ENCODE measurements at places on chromosomes 11 and 22.

DNA sequence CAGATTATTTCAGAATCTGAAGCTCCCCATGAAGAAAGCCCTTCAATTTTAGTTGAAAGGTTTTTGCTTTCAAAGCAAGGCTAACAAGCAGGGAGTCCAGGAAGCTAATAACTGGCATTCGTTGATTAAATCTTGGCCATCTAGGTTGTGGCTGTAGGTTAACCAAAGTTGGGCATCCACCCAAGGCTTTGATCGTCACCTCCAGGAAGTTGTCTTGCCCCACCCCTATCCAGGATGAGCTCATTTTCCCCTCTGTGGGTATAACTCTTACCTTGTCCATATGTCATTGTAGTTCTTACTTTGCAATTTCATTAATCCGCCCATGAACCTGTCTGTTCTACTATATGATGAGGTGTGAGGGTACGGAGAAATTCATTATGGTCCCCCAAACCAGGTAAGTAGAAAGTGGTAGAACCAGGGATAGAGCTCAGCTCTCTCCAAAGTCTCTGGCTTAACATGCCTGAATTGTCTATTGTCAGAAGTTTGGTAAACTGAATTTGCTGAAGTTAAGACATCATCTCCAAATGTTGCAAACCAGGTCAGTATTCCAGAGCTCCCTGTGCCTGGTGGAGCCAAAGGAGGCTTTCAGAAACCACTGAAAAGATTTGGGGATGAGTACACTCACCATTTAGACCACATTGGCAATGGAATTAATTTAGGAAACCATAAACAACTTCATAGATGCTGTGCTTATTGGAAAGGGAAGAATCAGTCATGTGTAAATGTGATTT is 97.1 kb downstream of the CD44 start:
- peak; percentile 60 for DNase-seq

GRCh38 chr11:93740031-93740729 is 1.1 kb downstream of the TAF1D start:
- DNase-seq: no peak

DNA sequence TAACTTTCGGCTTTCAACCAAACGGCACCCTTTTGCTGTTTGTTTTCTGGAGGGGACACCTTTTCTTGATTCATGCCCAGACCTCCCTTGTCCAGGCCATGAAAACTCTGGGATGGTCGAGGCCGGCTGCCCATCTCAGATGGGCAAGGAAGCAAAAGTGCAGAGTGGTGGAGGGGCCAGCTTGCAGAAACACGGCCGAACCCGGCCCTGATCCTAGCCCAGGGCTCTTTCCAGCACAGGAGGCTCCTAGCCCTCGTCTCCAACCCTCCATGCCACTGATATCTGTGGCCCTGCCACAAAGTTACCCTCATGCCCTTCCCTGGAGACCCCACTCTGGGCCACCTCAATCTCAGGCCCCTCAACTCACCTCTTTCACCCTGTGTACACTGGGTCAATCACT is 18.9 kb upstream of the SLC22A12 start:
- no peak for DNase-seq

DNA sequence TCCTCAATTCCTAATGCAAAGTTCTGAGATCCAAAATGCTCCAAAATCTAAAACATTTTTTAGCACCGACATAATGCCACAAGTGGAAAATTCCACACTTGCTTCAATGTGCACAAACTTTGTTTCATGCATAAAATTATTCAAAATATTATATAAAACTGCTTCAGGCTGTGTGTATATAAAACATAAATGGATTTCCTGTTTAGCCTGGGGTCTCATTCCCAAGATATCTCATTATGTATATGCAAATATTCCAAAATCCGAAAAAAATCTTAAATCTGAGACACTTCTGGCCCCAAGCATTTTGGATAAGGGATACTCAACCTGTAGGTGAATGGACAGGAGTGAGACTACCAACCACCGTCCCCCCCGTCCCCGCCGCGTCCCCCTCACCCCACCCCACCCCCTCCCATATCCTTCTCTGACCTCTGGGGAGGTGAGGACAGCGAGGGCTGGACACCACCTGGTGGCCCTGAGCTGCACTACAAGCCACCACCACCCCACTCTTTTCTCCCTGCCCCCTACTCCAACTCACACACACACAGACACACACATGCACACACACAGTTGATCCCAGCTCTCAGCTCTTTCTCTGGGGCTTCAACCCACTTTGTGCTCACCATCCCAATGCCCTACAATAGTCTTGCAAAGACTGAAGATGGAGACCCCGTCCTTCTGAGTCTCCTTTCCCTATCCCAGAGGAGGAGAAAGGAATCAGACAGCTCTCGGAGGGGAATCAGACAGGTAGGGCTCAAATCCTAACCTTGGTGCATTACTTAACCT is 101.0 kb downstream of the PDE2A start:
- no peak for DNase-seq

DNA sequence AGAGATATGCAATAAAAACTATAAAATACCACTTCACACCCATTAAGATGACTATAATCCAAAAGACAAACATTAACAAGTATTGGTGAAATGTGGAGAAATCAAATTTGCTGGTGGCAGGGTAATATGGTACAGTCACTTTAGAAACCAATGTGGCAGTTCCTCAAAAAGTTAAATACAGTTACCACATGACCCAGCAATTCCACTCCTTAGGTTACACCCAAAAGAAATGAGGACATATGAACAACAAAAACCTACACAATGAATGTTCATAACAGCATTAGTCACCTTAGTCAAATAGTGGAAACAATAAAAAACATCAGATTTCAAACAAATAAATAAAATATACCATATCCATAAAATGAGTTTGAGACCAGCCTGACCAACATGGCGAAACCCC is 52.6 kb downstream of the RDX start:
- DNase-seq: no peak

DNA sequence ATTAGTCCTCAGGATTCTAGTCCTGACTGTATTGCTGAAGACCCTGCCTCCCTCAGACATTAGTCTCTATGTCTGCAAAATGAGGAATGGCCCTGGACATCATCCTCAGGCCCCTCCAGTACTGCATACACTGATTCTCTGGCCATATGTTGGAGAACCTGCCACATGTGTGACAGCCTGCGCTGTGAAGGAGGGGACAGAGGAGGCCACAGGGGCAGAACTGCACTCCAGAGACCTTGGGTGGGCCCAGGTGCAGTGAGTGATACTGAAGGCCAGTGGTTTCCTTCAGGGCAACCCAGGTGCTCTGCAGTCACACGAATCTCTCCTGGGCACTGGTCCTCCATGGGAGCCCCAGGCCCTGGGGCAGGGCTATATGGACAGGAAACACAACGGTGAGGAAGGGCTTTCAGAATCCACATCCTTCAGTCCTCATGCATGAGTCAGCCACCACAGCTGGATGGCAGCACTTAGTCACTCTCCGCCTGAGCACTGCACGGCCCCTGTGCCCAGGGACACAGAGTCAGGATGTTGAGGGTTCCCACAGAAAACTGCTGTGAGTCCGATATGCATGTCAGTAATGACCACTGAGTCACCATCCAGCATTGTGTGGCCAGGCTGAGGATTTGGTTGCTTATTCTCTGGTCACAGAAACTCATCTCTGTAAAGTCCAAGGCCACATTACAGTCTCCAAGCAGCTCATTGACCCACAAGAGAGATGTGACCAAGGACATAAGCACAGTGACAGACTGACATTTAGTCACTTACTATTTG is 39.7 kb downstream of the ME3 start:
- DNase-seq: no peak

GRCh38 chr11:64152841-64153691 is 12.8 kb downstream of the MACROD1 start:
- DNase-seq: peak; percentile 52

DNA sequence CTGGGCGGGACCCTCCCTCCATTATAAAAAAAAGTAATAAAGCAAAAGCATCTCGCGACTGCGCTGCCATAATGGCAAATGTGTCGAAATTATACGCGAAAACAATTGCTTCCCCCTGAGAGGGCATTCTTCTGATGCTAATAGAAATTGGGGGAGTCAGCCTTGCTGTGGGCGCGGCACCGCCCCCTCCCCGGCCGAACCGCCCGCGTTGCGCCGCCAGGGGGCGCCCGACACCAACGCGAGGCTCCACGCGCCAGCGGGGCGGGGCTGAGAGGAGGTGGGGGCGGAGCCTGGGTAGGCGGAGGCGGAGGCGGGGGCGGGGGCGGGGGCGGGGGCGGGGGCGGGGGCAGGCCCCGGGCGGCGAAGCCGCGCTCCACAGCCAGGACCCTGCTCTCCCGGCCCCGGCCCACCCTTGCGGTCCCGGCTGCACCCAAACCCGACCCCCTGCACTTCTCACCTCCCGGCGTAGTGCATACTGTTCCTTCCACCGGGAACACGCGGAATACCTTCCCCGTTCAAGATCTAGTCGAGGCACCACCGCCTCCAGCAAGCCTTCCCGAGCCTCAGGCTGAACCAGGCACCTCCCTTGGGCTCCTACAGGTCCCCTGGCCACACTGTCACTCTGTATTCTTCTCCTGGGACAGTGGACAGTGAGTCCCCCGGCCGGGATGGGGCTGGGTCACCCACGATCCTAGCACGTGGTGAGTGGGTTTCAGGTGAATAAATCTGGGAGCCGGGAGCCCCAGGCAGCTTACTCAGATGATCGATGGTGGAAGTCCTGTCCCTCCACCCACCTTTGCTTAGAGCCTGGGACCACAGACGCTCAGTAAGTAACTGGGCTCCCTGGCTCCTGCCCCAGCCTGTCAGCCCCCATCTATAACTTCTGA is 15.5 kb upstream of the UPK3A start:
- DNase-seq: peak; percentile 84

Measured in T-cell (primary cell).